NCI-H1930 (cell line): ENCODE measurements at places on chromosomes 3 and 15.

- no peak for DNase-seq
Observed at GRCh38 chr3:104886220-104886995, 480.3 kb upstream of the ALCAM start.

- DNase-seq: no peak
Observed at GRCh38 chr3:68062926-68063325, 408.5 kb upstream of the SUCLG2 start.

DNA sequence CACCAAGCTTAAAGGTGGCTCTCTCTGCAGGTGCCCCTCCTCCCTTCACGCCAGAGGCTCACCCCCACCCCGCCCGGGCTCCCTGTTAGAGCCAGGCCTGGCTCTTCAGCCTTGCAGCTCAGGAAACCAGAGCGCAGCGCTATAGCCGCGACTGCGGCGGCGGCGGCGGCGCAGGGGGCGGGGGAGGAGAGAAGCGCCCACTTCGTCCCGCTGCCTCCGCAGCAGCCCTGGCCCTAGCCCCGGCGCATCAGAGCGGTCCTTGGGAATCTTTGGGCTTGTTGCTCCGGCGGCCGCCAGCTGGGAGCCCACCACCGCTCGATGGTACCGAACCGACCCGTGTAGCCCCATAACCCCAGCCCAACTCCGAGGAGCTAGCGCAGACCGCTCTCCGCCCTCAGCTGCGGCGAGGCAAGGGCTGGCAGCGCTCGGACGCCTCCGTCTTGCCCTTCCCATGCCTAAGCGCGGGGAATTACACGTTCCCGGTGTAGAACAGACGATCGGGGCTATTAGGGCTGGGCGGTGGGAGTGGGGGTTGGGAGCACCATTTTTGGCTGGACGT, 1.2 kb downstream of the RASGRF1 start:
- DNase-seq: no peak

- no peak for DNase-seq
Observed at GRCh38 chr3:106206146-106206545, 337.3 kb upstream of the CBLB start.

GRCh38 chr3:98886525-98886924, 15.0 kb downstream of the DCBLD2 start:
- DNase-seq: no peak

DNA sequence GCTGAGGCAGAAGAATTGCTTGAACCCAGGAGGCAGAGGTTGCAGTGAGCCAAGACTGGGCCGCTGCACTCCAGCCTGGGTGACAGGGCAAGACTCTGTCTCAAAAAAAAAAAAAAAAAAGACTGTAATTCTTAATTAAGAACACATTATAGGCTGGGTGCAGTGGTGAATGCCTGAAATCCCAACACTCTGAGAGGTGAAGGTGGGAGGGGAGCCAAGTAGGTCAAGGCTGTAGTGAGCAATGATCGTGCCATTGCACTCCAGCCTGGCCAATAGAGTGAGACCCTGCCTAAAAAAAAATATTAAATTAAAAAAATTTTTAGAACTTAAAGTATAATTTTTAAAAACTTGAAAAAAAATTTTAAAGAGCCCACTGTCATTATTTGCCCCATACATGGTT, 13.4 kb upstream of the ARPIN start:
- no peak for DNase-seq

- no peak for DNase-seq
Observed at GRCh38 chr3:190361791-190362190, 26.2 kb upstream of the CLDN16 start.

DNA sequence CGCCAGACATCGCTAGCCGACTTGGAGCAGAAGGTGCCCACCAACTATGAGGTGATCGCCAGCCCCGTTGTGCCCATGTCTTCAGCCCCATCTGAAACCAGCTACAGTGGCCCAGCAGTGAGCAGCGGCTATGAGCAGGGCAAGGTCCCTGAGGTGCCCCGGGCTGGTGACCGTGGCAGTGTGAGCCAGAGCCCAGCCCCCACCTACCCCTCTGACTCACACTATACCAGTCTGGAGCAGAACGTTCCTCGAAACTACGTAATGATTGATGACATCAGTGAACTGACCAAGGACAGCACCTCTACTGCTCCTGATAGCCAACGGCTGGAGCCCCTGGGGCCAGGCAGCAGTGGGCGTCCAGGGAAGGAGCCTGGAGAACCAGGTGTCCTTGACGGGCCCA, 12.9 kb upstream of the APEH start:
- DNase-seq: no peak

GRCh38 chr3:171900446-171900845, 57.3 kb downstream of the TMEM212 start:
- no peak for DNase-seq

DNA sequence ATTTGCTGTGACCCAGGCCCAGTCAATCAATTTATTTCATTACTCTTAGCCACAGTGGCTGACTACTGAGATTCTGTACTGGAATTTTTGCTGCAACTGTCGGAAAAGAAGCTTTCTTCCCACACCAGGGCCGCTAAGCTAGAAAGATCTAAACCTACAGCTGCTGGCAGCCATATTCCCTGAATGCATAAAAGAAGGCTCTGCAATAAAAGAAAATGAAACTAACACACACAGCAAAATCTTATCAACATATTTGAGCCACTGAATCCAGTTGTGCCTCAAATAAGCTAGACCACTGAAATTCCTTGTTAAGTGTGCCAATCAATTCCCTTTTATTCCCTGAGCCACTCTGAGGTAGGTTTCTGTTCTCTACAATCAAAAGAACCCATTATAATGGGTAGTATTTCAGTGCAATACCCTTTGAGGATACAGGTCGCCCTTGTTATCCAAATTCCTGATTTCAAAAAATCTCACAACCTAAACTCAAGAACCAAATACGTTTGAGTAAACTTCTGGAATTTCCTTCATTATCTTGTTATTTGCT, 60.3 kb downstream of the MYO9A start:
- DNase-seq: no peak

DNA sequence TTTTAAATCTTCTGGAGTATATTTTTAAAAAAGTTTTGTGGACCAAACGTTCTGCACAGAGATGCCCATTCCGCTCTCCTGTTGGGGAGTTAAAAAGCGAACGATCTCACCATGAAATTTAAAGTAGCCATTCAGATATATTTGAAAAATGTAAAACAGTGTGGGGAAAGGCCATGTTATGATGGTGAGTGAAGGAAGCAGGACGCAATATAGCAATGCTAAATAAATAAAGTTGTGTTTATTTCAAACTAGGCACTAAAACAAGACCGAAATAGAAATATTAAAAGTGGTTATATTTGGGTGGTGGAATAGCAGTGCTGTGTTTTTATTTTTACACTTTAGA, 327 bp upstream of the CCDC13 start:
- DNase-seq: no peak

GRCh38 chr15:94855018-94855408, 623.7 kb downstream of the MCTP2 start:
- no peak for DNase-seq

DNA sequence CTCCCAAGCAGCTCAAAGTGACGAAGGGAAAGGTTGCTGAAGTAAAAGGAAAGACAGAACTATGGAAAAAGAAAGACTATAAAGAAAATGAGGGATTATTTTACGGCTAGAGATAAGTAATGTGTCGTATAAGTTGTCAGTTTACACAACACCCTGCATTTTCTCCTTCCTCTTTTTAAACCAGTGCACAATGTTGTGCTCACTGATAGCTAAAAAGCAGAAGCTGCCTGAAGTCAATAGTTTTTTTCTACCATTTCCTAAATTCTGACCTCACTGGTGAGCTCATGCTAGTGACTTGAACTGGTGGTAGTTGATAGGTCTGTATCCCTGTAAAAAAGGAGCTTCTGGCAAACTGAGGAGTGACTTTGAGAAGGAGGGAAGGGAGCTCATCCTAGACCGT, 368.6 kb upstream of the GBE1 start:
- DNase-seq: no peak
